ENCODE measurements at places on chromosomes 4 and X.
A peak's percentile ranks its signal among the peaks of the same experiment; 100 is the strongest.

GRCh38 chr4:40224432-40224831 lies 27.6 kb downstream of the RHOH start:
- no peak for DNase-seq

DNA sequence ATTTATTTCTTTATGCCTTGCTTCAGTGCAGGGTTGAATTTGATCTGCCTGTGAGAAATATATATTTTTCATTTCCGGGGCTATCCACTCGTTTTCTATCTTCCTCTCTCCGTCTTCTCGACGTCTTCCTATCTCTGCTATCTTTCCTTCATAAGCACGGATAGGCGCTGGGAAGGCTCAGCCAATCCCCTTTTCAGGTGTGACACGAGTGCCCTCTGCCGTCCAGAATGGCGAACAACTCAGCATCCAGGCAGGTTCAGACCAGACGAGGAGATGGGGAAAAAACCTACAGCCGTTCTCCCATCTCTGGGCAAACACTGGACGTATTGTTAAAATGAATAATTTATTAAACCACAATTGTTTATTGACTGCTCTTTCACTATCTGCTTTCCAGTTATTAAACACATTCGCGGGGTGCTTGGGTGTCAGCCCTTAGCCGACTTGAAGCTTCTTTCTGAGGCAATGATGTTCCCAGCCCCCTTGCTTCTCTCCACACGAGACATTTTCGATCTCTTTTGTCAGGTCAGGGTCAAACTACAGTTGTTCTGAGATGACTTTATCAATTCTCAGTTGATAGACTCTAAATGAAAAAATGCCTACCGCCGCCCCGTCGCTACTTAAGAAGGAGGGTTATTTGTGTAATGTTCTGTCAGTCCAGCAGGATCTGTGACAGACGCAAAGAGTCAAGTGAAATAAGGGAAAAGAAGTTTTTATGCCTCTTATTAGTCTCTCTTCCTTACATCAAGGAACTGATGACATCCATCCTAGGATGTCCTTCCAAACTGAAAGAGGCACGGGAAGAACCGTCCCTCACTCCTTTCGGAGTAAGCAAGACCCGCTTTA lies 96.3 kb upstream of the NOCT start:
- DNase-seq: peak; percentile 45

DNA sequence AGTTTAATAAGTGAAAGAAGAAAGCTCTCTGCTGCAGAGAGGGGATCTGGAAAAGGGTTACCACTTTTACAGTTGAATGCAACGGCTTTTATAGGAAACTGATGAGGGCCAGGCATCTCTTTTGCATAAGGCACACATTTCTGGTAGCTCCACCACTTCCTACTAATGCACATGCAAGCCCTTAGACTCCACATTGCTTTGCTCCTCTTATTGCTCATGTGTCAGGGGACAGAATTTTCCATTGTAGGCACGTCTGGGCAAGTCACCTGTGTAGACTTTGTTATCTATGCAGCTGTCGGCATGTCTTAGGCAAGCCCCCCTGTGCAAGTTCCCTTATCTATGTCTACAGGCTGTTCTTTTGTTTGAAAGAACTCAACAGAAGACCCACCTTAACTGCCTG lies 294.6 kb upstream of the STS start:
- DNase-seq: no peak

DNA sequence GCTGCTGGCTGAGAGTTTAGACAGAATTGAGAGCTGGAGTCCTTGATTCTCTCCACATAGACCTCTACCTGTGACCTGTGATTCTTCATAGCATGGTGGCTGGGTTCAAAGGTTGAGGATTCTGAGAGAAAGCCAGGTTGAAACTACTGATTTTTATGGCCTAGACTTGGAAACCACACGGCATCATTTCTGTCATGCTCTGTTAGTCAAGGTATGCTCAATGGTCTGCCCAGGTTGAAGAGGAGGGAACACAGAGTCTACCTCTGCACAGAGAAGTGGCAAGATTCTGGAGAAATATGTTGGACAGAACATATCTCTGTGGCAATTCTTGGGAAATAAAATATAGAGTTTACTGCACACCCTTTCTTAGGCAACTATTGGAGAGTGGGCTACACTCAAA lies 57.2 kb upstream of the CXorf66 start:
- no peak for DNase-seq

DNA sequence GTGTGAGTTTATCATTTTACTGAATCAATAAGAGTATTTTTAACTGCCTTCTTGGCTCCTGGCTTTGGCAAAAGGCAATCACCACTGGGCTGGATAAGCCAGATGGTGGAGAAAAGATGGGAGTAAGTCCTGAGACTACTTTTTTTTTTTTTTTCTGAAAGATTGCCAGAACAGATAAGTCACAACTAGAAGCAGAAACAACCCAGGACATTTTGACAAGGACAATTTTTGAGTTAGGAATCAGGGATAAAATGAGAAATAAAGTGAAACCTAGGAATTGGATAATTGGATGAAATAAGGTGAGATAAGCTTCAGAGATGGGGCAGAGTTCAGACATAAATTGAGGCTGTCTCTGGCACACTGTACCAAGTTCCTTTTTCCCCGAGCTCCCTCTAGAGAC lies 471.0 kb downstream of the KLHL13 start:
- DNase-seq: no peak

- no peak for DNase-seq
Observed at GRCh38 chr4:80446664-80447063, 111.1 kb downstream of the CFAP299 start.

GRCh38 chr4:85940151-85940550 lies 419.7 kb downstream of the MAPK10 start:
- no peak for DNase-seq

DNA sequence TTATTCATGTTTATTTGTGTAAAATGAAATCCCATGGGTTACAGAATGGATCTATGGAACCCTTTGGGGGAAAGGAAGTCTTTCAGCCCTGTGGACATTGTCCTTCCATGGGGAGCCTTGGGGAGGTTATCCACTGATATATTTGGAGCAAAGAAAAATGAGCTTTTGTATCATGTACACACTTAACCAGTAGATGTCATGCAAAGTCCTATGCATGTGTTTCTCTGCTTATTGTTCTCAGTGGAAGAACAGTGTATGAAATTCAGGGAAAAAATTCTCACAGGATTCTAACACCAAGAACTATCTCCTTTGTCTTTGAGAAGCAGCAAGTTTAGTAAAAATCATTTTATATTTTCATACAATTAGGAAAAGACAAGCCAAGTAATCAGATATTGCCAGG lies 105.3 kb downstream of the DTHD1 start:
- no peak for DNase-seq

GRCh38 chrX:38052096-38052495 lies 45.7 kb downstream of the SYTL5 start:
- DNase-seq: no peak

DNA sequence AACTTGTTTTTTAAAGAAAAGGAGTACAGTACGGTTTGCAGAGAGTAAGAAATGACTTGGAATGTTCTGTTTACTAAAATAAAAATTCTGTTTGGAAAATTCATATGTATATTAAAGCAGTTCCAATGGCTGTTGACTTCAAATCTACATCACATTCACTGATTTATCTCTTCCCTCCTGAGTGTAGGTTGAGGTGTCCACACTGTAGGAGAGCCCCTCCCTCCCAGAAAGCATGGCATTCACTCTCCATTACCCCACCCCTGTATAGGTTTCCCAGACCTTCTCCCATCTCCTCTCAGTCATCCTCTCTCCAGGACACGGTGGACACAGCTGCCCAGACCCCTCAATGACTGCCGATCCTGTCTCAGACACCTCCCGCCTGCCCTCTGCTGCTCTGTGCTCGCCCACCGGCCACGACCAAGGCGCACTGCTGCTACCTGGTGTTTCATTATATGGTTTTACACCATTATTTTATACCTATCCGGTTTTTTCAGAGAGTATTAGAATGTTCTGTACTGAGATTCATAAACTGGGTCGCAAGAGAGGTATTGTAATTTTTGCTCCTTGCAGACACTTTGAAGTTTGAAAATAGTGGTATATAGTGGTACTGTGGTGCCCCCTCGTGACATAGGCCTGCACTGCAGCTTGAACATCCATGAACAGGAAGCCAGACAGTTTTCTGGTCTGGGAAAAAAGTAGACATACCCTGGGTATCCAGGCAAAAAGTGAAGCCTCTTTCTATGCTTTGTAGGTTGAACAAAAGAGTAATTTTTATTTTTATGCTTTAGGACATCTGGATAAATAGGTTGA lies 38.8 kb upstream of the BEX4 start:
- DNase-seq: peak; percentile 56

DNA sequence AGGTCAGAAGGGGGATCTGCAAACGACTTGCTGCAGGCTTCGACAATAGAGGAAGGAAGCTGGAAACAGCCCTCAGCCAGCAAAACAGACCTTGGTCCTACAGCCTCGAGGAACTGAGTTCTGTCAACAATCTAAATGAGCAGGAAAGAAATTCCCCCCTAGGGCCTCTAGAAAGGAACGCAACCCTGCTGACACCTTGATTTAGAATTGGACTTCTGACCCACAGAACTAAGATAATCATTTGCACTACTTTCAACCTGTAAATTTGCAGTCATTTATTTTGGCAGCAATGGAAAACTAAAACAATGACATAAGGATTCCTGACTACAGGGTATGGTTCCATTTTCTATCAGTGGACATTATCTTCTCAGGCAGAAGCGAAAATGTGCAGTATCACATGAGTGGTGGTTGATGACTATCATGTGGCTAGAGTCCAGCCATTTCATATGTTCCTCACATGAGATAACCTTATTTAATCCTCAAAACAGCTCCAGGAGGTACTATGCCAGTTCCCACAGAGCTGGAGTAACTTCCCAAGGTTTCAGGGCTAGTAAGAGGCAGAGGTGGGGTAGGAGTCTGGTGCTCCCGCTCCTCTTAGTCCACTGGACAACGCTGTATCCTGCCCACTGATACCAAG lies 61.6 kb downstream of the SAT1 start:
- DNase-seq: no peak

- no peak for DNase-seq
Observed at GRCh38 chr4:15653864-15654592, 1.1 kb downstream of the FBXL5 start.

DNA sequence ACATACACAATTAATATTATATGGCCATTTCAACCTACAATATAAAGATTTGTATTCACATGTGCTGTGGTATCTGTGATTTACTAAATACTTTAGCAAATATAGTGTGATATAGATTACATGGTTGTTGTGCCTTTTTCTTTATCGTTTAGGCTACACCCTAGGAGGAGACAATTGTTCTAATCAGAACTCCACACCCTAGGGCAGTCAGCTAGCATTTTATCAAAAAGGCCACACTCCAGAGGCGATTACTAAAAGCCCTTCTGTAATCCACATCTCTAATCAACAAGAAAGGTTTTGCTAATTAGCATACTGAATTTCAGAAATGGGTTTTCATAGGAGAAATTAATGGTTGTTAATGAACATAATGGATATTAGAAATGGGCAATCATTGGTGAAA lies 319.5 kb upstream of the NOCT start:
- no peak for DNase-seq

DNA sequence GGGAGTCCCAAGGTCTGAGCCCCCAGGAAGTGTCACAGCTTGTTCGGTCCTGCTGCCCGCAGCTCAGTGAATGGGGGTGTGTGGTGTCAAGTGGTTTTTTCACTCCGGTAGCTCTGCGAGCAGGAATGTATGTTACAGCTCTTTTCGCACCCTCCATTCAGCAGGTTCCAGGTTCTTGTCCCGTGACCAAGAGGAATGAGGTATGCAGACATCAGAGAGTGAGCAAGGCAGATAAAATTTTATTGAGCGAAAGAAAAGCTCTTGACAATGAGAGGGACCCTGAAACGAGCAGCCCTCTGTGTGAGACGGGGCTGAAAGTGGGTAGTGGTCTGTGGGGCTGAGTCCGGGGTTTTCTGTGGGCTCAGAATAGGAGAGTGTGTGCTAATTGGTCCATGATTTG lies 31.5 kb downstream of the UCHL1 start:
- no peak for DNase-seq

DNA sequence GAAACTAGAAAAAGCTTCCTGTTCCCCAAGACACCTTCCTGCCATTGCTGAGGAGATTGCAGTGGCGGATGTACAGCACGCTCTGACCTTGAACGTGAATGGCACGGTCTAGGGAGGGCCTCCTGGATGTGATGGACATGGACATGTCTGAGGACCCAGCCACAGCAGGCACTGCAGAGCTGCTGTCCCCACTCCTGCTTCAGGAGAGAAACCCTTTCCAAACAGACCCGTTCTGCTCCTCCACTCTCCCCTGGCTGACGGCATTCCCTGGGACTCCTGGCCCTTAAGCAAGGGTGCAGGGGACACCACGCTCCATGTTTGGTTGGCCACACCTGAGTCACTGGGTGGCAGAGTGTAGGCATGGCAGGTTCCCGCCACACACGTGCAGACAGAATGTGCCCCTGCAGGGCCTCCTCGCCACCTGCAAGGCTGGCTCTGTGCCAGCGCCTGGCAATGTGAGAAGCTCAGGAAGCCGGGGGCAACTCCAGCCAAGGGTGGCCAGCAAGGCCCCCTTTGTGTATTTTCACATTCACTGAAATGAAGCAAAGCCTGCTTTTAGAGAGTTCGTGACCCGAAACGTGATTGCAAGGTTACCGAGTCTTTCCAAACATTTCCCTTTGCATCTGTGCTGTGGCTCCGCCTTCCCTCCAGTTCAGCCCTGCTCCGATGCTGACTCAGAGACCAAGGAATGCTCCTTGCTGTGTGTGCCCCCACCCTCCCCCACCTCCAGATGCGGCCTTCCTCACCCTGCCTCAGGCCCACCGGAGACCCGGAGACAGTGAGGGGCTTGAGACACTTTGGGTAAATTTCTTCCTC lies 46.1 kb downstream of the HTRA3 start:
- DNase-seq: no peak

- DNase-seq: no peak
Observed at GRCh38 chrX:16138108-16138427, 14.7 kb downstream of the GRPR start.

DNA sequence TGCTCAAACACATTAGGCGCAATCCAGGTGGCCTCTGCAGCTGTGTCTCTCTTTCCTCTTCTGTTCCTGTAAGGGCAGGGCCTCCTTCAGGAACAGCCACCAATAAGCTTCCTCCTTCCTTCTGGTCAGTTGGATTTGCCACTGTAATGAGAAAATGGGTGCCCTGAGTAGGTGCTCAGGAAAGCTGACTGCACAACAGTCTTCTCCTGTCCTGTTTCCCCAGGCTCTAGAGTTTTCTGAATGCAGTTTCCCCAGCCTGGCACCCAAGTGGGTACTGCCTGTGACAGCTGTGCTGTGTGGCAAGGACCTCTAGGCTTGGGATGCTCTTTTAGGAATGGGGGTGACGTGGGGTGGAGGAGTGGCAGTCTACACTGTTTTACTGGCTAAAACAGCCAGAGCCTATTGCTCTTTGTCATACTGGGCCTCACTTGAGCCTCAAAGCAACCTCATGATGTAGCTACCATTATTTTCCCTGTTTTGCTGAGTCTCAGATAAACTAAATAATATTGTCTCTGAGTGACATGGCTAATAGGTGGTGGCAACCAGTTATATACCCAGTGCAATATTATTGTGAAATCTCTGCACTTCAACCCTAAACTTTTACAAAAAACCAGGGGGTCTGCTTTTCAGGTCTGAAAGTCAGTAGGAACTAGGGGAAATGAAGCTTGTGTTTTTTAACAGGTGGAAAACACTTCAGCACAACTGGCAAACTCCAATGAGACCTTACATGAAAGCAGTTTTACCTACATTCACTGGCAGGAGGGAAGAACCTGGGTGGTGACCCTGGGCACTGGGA lies 1.2 kb downstream of the CXCL2 start:
- DNase-seq: no peak

Data from activated naive CD4-positive, alpha-beta T cell treated with anti-CD3 and anti-CD28 coated beads, Interleukin-2, amount 50 U/mL, for 16 hours (primary cell).